ENCODE measurements at places on chromosomes 4 and X.

DNA sequence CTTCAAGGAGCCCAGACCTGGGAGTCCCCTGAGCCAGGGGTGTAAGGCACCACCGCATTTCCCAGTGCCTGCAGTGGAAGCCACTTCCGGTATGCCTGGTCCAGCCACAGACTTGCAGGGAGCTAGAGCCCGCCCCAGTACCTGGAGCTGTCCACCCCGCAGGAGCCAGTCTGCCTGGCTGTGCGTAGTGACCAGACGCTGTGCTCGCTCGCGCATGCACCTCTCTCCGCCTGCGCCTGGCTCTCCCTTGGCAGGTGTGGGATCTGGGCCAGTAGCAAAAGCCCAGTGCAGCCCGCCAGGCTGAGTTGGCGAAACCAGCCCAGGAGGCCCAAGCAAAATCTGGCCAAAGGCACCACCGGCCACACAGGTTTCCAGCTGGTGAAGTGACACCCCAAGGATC, 973.7 kb upstream of the AGA start:
- DNase-seq = no peak

- DNase-seq = no peak
Measured at GRCh38 chrX:77603635-77604336, 156.6 kb downstream of the FGF16 start.

- DNase-seq = no peak
Measured at GRCh38 chr4:119204916-119205315, 7.6 kb upstream of the USP53 start.

- no peak for DNase-seq
Measured at GRCh38 chr4:74449571-74450297, 4.8 kb downstream of the AREG start.

DNA sequence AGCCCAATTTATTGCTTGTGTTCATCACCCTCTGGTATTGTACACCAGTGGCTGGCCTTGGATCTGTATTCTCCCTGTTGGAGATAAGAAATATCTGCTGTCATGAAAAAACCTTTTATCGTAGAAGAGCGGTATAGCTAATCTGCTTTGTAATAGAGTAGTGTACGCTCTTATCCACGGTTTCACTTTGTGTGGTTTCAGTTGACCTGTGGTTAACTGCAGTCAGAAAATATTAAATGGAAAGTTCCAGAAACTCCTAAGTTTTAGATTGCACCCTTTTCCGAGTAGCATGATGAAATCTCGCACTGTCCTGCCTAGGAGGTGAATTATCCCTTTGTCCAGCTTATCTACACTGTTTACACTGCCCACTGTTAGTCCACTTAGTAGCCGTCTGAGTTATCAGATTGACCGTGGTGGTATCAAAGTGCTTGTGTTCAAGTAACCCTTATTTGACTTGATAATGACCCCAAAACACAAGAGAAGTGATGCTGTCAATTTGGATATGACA, 42.4 kb downstream of the KDM6A start:
- DNase-seq = no peak

- no peak for DNase-seq
Measured at GRCh38 chr4:4386736-4387392, at the start of gene NSG1. NSG1 (plus strand) TSS chr4:4387102; CDS start chr4:4387630, 528 bp downstream.

GRCh38 chrX:95919605-95920004, 765.0 kb upstream of the DIAPH2 start:
- DNase-seq = no peak

DNA sequence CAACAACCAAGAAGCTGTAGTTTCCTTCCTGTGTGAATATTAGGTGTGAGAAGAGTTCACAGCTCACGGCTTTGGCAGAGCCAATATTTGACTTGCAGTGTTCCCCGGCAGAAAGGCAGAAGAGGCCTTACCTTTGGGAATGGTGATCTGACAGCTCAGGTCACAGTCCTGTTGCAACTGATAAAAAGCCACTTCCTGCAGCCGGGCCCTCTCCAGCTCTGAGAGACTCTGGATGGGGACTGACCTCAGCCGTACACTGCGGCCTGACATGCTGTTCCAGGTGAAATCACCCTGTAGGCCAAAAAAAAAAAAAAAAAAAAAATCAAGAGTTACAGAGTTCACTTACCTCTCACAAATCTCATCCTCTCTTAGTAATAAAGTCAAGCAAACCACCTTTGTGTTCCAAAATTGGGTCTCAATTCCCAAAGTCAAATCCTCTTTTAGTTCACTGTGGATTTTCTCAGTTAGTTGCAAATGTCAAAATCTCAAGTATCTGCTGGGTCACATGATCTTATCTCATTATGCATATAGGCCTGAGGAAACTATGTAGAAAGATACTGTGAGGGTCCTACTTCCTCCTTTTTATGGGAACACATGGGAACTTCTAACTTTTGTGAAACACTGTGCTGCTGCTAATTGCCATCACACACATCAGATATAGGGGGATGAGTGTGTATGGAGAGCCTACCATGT, 38.6 kb upstream of the AMELX start:
- no peak for DNase-seq

DNA sequence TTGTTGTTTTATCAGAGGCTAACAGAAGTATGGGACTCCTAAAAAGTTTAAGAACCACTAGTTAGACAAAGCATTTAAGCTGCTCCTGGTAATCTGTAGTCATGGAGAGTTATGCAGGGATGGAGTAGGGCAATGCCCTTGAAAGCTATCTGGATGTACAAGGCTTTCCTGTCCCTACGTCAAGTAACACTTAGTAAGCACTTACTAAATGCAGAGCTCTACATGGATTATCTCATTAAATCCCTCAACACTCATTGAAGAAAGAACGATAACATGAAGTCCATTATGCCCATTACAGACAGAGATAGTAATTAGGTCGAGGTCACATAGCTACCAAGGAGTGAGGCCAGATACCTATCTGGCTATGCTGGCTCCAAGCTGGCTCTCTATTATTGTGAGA, 33.2 kb downstream of the PPEF2 start:
- no peak for DNase-seq

- no peak for DNase-seq
Measured at GRCh38 chr4:111631215-111631999, 513.8 kb upstream of the FAM241A start.

DNA sequence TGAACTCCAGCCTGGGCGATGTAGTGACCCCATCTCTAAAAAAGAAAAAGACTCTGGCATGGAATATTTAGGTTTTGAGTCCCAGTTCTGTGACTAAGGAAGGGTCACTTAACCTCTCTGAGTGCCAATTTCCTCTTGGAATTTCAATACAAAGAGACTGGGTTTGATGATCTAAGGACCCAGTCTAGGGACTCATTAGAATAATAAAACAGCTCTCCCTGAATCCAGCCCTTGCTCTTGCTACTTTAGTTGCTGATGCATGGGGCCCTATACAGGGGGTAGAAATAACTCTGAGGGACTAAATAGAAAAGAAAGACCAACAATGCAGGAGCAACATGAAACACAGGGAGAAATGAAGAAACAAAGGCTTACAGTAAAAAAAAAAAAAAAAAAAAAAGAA, 12.6 kb downstream of the C4orf54 start:
- no peak for DNase-seq

- DNase-seq = no peak
Measured at GRCh38 chr4:147597561-147597960, 19.6 kb upstream of the TMEM184C start.

DNA sequence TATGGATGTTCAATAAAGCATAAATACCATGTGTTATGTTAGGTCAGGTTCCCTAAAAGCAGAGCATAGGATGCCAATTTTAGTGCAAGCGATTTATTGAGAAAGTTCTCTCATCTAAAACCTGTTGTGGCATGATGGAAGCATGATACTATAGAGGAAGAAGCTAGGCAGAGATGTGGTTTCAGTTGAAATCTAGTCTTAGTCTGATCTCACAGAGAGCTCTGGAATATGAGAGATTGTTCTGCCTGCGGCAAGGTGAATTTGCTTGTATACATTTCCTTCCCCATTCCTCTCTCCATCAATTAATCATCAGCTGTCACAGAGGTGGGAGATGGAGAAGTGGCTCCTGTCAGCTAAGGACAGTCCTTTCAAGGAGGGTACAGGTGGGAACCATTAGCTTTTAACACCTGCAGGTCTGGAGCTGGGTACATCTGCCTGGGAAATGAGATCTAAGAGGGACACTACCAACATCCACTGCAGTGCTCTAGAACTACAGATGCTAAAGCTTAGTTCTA, 252.4 kb downstream of the CFAP299 start:
- no peak for DNase-seq

DNA sequence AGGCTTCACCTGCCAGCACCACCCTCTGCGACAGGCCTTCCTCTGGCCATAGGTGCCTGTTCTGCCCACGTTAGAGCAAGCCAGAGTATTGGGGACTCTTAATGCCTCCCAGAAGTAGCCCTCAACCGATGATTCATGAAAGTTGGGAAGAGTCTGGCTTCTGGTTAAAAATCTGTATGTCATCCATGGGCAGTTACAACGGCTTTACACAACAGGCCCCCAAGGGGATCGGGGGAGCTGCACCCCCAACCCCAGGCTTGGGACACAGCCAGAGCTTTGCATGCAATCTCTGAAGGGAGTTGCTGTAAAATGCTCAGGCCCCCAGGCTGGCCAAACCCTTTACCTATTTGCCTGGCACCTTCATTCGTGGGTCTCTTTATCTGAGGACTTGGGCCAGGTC, 5.4 kb upstream of the CYTL1 start:
- no peak for DNase-seq

DNA sequence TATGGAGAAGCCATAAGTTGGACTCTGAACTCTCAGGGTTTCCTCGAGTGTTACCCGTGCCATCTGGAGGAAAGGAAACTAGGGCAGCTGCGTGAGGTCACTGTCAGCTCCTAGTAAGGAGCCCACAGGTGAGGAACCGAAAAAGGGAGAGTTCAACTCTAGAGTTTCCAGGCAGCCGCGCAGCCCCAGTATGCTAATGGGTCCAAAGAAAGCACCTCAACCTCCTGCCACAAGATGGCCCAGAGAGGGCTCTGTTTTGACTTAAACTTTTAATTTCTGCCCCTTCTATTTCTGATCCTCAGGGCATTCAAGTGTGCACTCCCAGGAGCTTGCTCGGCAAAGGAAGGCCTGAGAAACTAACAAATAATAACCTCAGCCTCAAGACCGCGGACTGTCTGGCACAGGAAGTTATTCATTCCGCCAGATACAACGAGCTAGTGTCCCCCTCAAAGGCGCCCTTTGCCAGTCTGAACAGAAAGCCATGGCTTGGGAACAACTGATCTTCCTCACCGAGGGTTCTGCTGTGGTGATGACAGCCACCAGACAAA, 13.9 kb downstream of the SCARB2 start:
- no peak for DNase-seq

- no peak for DNase-seq
Measured at GRCh38 chr4:139728840-139729239, 63.2 kb downstream of the MGST2 start.

- no peak for DNase-seq
Measured at GRCh38 chr4:80045786-80046185, 27.2 kb downstream of the ANTXR2 start.

- DNase-seq = no peak
Measured at GRCh38 chr4:168150420-168151050, 58.2 kb downstream of the ANXA10 start.

DNA sequence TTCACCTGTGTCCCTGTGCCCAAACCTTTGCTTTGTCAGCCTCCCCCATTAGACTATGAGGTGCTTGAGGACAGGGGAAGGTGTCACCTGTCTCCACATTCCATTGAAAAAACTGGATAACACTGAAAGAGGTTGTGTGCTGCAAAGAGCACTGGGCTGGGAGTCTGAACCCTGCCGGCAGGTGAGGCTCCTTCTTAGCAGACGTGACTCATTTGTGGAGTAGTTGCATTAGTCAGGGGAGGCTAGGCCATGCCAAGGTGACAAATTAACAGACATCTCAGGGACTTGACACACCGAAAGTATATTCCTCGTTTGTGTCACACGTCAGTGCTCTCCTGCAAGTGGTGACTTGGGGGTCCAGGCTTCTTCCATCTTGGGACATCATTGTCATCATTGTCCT, 95.9 kb upstream of the STX18 start:
- no peak for DNase-seq

- no peak for DNase-seq
Measured at GRCh38 chr4:183347566-183347965, 25.3 kb upstream of the CLDN24 start.

GRCh38 chr4:92047209-92047875, 256.4 kb upstream of the GRID2 start:
- DNase-seq = no peak

- DNase-seq = no peak
Measured at GRCh38 chr4:78692822-78693170, 83.4 kb upstream of the BMP2K start.

- no peak for DNase-seq
Measured at GRCh38 chrX:7263961-7264360, 116.0 kb upstream of the PUDP start.

DNA sequence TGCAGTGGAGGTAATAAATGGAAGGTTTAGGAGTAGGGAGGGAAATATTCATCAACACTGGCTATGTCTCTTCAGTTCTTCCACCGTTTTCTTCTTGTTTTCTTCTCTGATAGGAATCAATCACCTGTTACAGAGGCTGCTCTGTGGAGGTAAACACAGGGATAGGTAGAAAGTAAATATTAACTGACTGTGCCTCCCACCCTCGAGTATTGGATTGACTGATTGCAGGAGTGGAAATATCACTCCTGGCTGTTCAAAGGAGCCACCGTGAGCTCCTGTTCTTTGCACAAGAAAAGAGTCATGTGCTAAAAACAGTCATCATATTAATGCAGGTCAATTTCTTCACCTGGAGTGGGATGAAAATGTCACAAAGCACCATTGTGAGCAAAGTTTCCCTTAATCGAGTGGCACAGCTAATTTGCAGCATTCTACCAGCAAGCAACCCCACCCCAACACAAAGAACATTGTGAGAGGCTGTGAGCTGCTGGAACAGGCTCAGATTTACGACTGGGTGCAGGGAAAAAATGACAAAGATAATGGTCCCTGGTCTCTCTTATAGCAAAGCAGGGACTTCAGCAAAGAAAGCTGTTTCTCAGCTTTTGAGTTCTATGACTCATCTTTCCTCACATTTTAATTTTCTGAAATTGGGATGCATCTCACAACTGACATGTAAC, 113.7 kb upstream of the TSPAN5 start:
- DNase-seq = no peak

- no peak for DNase-seq
Measured at GRCh38 chr4:86631166-86631565, 37.1 kb downstream of the PTPN13 start.

DNA sequence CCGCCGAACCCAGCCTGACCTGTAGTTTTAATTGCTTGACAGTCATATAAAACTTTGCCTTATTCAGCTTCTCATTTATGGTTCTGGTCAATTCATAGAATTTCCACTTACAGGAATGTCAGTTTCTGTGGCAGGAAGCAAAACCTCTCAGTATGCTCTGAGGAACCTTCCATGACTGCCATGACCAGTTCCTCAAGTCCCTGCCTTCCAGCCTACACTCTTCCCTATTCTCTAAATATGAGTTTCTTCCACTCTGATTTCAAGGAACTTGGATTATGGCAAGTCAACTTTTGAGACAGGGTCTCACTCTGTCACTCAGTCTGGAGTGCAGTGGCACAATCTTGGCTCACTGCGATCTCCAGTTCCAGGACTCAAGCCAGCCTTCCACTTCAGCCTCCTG, 26.0 kb upstream of the NSUN7 start:
- DNase-seq = no peak

All from stimulated activated CD8-positive, alpha-beta memory T cell treated with anti-CD3 and anti-CD28 coated beads, Interleukin-2, amount 100 ng/mL, for 1 hour (primary cell).